Activated effector memory CD4-positive, alpha-beta T cell treated with Interleukin-2 at 50 U/mL for 16 hours (primary cell): ENCODE measurements at places on chromosomes 12 and 14.

- DNase-seq: no peak
Measured at GRCh38 chr14:105067969-105068301, 2.7 kb upstream of the GPR132 start.

- DNase-seq: peak; percentile 44
Measured at GRCh38 chr12:6603095-6603567, 4.0 kb downstream of the CHD4 start.

DNA sequence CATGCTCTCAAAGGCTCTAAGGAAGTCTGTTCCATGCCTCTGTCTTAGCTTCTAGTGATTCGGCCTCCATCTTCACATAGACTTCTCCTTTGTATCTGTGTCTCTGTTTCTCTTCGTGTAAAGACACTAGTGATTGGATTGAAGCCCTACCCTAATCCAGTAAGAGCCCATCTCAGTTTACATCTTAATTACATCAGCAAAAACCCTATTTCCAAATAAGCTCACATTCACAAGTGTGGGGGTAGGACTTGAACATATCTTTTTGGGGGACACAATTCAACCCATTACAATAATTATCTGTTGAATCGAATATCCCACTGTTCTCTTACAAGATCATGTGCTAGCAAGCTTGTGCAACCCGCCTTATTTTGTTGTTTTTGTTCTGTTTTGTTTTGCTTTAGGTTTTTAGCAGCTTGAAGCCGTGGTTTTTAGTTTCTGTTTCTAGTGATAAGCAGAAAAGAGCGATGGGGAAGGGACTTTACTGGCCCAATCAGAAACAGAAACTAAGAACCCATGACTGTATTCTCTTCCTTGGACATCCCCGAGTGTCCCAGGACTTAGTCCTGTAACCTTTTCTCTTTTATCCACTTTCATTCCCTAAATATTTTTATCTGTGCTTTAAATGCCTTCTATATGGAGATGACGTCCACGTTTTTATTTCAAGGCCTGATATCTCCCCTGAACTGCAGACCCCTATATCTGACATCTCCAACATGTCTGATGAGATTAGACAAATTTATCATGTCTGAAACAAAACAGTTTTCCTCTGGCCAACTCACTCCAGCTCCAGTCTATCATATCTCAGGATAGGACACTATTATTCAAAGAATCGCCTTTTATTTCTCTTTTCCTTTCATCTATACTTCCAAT, 353.0 kb downstream of the CCDC91 start:
- no peak for DNase-seq

DNA sequence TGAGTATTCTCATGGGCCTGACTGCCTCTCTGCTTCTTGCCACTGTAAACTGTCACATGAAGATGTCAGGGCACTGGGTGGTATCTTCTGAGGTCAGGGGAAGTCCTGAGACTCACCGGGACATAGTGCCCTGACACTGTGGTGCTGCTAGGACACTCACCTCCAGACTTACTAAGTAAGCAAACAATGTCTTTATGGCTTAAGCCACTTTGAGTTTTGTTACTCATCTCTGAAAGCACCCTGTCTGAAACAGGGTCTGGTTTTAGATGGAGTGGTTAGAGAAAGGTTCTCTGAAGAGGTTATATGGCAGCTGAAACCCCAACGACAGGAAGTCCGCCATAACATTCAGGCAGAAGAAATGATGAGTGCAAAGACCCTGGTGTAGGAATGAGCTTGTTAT, 22.7 kb downstream of the GPR19 start:
- DNase-seq: no peak

- no peak for DNase-seq
Measured at GRCh38 chr14:73718418-73719251, 4.5 kb upstream of the PNMA1 start.

DNA sequence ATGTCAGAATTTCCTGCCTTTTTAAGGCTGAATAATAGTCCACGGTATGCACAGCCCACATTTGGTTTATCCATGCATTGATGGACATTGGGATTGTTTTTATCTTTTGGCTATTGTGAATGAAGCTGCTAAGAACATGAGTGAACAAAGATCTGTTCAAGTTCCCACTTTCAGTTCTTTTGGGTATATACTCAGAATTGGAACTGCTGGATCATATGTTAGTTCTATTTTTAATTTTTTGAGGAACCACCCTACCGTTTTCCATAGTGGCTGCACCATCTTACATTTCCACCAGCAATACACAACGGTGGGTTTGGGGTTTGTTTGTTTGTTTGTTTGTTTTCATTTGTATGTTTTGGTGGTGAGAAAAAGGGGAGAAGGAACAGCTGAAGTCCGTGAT, 6.4 kb downstream of the GPR68 start:
- no peak for DNase-seq

- DNase-seq: no peak
Measured at GRCh38 chr14:103801459-103801858, 45.9 kb downstream of the PPP1R13B start.

DNA sequence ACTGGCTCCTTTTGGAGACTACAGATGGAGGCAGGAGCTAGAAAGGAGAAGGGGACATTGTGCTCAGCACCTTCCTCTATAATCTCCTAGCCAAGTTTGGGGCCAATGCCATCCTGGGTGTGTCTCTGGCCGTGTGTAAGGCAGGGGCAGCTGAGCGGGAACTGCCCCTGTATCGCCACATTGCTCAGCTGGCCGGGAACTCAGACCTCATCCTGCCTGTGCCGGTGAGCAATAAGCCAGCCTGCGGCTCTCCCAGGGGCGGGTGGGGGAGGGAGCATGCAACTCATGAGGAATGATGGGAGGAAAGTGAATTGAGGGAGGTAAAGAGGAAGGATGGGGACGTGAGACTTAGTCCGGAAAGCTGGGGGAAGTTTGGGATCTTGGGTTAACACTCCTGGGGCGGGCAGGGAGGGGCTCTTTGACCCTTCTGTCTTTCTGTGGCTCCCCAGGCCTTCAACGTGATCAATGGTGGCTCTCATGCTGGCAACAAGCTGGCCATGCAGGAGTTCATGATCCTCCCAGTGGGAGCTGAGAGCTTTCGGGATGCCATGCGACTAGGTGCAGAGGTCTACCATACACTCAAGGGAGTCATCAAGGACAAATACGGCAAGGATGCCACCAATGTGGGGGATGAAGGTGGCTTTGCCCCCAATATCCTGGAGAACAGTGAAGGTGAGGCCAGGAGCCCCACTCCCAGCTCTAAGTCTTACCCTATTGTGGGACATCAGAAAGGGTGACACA, 3.3 kb downstream of the ENO2 start:
- no peak for DNase-seq
